ENCODE measurements at places on chromosomes 2 and 18. TPM values are rescaled to one million over a fixed set of nuclear protein-coding genes. Genes with fewer than 3 reads are reported as not detected.

REG3G gene
- not detected for polyA plus RNA-seq

CHMP3 gene
- polyA plus RNA-seq, result 30.5 TPM

RFX8 gene
- not detected for polyA plus RNA-seq

EIF2AK3 gene
- polyA plus RNA-seq, result 23.2 TPM

LIMS1 gene
- polyA plus RNA-seq, result 12.3 TPM

IWS1 gene
- 49.3 TPM for polyA plus RNA-seq

SPC25 gene
- polyA plus RNA-seq, result 1.8 TPM

NOSTRIN gene
- polyA plus RNA-seq, result not detected

RUFY4 gene
- polyA plus RNA-seq, result not detected

PDCD1 gene
- polyA plus RNA-seq, result not detected

ANKRD30BL gene
- polyA plus RNA-seq, result not detected

NEB gene
- 2.9 TPM for polyA plus RNA-seq

LMAN2L gene
- 34.1 TPM for polyA plus RNA-seq

IL36B gene
- polyA plus RNA-seq, result not detected

ICOS gene
- polyA plus RNA-seq, result not detected

TNS1 gene
- 1.5 TPM for polyA plus RNA-seq

FBXO41 gene
- polyA plus RNA-seq, result 6.7 TPM

USP37 gene
- 16.5 TPM for polyA plus RNA-seq

CWC22 gene
- 13.2 TPM for polyA plus RNA-seq

Measured in neural cell (in vitro differentiated cells).